GM13976 (cell line): ENCODE measurements at places on chromosomes 7 and 10.

DNA sequence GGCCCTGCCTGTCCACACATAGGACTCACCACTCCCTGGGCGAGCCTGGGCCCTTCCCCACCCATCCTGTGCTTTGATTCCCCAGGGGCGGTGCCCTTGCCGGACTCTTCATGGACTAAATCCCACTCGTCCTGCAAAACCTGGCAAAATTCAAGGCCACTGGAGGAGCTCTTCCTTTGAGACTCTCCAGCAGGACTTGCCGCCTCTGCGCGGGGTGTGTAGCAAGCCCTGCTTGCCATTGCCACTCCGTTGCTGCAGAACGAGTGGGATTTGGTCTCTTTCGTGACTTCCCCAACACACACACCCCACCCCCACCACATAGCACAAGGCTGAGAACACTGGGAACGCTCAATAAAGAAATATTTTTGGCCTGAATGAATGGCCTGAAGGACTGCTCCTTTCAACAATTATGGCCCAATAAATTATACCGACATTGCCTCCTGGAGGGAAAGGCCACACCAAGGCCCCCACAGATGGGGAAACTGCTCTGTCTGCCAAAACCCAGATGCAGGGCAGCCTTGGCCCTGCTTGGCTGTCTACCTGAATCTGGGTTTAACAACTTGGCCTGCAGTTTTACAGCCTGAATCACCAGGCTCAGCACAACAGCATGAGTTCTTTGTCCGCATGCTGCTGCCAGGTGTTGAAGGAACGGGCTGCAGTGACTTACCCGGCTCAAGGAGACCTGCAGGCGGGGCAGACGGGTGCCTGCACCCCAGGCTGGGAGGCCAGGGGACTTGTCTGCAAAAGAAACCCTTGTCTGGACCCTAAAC, 72.8 kb upstream of the KAT6B start:
- DNase-seq = no peak

DNA sequence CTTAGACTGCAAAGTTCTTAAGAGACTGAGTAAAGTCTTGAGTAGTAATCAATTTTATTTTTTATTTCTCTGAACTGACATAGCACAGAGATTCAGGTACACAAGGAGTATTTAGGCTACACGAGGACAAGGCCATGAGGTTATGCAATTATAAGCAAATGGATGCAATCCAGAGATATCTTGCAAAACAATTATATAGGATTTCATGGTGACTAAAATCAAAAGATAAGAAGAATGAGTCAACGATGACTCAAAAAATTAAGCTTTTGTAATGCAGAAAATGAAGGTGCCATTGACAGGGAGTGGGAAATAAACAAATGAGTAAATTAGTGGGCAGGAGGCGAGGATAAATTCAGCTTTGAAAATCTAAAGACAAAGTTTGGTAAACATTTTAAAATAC, 66.7 kb upstream of the MYO3A start:
- DNase-seq = no peak

DNA sequence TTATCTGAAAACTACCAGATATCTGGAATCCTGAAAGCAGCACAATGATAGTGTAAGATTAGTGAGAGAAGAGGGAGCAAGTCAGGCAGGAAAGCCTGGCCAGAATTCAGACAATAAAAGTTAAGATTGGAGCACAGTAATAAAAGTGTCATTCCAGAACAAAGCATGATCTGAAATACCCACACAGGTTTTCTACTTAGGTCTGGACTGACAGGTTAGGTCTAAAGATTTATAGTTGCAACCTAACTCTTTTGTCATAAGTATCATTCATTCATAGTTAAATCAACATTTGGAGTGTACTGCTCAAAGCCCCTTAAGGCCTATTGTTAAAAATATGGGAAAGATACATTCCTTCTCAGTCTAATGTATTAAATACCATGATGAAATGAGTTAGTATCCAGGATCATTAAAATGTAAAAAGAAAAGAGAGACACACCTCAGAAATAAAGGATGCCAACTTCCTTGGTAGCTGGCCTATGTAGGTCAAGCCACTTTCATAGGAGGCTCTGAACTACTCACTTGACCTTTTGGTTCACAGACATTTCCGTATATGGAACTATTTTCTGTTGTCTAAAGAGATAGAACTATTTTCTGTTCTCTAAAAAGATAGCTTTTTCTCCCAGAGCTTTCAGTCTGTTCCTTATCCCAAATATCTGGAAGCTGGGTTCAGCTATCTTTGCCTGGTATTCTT, 105.2 kb downstream of the FAS start:
- no peak for DNase-seq

DNA sequence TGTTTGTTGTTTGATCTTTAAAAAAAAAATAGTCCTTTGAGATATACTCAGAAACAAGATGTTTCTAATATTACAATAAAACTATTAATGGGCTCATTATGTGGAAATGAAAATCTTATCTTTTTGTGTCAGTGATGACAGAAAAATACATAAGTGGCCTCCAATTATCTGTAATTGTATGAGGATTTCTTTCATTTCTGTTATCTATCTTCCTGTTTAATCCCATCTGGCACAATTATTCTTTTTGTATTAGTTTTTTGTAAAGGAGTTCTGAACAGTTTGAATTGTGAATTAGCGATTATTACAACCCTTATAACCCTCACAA, 270.8 kb downstream of the BBS9 start:
- DNase-seq = no peak

DNA sequence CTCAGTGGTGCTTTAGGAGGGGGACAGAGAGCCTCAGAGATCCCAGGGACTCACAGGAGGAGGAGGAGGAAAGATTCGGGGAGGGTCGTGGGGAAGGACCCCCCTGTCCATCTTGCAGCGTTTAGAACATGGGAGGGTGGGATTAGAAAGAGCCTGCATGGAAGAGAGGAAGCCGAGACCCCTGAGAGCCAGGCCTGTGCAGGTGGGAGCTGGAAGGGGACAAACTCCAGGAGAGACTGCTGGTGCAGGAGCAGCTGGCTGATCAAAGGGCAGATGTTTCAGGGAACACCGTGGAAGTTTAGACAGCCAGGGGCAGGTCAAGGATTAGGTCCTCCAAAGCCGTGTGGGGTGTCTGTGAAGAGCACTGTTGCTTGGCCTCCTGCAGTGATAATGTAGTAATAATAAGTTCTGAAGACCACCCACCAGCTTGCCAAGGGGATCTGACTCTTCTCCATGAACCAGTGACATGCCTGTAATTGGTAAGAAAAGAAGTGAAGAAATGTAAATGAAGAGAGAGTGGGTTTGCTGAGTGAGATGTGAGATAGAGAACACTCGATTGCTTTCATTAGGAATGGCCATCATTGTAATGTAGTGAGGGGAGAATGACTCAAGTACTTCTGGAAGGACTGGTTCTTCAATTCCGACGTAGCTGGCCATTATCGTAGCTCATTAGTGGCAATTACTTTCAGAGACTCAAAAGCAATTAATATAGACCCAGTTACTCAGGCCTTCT, 425.6 kb downstream of the PAXIP1 start:
- no peak for DNase-seq

DNA sequence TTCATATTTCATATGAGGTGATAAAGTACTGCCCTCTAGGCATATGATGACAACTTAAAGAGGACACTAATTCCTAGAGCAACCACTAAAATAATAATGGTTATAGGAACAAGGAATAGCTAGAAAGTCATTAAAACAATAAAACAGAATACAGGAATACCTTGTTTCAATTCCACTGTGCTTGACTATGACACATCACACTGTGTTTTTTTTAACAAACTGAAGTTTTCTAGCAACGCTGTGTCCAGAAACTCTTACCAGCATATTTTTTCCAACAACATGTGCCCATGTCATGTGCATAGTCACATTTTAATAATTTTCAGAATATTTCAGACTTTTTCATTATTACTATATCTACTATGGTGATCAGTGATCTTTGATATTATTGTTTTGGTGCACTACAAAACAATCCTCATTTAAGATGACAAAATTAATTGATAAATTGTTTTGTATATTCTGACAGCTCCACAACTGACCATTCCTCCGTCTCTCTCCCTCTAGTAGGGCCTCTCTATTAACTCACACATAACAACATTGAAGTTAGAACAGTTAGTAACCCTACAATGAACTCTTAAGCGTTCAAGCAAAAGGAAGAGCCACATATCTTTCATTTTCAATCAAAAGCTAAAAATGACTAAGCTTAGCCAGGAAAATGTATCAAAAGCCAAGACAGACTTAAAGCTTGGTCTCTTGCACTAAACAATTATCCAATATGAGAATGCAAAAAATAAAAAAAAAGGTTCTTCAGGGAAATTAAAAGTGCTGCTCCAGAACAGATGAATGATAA, 85.8 kb downstream of the SNX13 start:
- DNase-seq = no peak

- DNase-seq = no peak
Measured at GRCh38 chr10:45427262-45427969, 53.4 kb downstream of the ALOX5 start.

DNA sequence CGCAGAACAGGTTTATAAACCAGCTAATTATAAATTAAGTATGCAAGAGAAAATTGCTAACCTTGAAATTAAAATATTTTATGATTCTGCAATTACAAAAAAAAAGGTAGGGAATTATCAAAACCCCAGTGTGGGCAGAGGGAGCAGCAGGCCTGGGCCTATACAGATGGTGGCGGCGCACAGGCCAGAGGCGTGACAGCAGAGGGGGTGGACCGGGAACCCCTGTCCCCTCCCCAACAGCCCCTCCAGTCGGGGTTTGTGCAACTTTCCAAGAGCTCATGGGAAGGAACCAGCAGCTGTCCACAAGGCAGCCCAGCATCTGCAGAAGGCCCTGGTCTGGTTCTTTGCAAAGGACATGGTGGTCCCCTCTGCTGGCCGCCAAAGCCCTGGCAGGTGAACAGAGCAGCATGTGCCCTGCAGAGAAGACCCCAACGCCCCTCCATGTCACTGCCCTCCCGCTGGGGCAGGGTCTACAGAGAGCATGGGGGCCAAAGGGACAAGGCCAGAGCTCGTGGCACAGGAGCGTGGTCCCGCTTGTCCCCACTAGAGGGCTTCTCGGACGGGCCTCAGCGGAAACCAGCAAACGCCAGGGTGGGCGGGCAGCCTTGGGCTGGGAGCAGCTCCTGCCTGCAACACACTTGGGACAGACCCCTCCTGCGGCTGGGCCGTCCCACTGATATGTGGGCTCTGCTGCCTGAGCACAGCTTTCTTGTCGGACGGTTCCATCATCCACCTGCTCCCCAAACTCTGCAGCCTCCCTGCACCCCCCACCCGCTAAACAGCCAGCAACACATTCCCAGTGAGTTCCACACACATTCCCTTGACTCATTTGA, 75.1 kb downstream of the EBF3 start:
- peak; percentile 84 for DNase-seq

GRCh38 chr7:4302203-4302905, 379.7 kb upstream of the FOXK1 start:
- DNase-seq = no peak

- DNase-seq = peak; percentile 34
Measured at GRCh38 chr7:95867309-95867708, 95.0 kb downstream of the DYNC1I1 start.

- DNase-seq = no peak
Measured at GRCh38 chr10:49619613-49620012, 5.8 kb downstream of the CHAT start.

- DNase-seq = peak; percentile 44
Measured at GRCh38 chr7:112869111-112869774, 79.0 kb upstream of the TMEM168 start.

DNA sequence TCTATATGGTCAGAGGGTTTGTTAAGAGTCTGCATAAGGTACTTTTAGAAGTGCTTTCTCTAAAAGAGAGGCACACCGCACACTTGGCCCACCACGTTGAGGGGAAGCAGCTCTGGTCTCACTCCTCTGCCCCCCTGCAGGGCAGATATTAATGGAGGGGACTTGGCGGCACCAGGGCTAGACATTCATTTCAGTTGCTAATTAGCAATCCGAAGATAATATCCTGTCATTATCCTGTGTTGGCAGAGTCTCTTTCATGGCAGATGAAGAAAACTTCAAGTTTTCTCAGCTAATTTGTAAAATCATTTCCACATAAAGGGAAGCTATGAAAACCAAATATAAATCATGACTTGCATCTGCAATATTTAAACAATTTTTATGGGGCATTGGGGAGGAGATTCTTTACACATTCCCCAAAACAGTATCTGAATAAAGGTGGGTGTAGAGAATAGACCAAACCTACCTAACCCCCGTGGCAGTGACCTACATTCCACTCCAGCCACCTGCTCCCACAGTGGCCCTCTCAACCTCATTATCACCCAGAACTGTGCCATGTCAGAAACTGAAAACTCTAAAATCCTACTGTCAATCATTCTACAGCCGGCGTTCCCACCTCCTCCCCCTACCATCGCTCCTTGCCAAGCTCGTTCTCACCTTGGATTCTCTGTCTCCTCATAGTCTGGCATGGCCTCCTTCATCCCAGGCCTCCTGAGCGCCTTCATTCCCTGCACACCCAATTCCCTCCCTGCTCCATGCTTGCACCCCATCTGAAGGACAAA, 54.1 kb upstream of the STK17A start:
- DNase-seq = no peak

GRCh38 chr7:70710651-70711050, 421.3 kb upstream of the GALNT17 start:
- DNase-seq = no peak

DNA sequence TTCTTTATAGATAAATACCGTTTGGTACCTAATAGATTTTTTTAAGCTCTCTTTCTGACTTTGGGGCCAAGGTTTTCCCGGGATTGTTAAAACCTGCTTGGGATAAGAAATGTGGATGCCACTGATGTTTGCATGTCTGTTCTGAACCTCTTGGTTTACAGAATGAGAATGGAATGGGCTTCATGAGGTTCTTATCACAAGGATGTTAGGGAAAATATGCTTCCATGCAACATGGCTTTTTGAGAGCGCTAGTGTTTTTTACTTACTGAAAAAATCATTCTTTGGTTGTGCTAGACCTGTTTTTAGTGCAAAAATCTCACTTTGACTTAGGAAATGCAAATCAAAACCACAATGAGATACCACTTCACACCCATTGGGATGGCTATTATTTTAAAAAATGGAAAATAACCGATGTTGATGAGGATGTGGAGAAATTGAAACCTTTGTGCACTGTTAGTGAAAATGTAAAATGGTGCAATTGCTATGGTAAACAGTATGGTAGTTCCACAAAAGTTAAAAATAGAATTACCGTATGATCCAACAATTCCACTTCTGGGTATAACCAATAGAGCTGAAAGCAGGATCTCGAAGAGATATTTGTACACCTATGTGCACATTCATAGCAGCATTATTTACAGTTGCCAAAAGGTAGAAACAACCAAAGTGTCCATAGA, 38.9 kb downstream of the TSPAN14 start:
- DNase-seq = no peak

DNA sequence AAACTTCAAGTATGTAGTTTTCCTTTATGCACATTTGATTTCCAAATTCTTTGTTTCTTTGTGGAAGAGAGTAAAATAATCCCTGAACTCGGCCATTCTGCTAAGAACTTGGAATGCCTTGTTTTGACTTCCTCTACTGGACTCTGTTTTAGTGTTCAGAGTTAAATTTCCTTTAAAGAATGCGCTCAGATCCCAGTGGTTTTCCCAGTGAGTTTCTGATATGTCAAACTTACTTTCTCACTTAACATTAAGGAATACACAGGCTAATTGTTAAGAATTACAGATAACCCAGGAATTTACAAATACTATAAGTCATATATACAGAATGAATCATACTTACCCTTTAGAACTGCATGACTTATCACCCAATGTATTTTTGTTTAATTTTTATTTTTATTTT, 1067.6 kb upstream of the CELF2 start:
- DNase-seq = no peak
